ENCODE measurements at places on chromosomes 5 and 9.

DNA sequence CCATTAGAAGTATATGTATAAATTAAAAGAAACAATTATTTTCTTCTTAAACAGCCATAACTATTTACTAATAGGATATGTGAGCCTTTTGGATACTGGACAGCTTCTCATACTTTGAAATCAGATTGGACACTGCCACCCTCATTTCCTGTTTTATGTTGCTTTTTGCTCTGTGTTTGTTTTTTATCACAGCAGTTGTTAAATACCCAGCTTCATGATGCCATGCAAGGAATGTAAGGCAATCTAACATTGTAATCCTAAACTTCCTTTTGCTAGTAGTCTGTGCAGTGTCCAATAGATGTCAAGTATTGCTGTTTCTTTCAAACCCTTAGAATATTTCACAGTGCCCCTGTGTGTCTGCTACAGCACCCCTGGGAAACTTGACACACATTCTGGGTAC lies 56.2 kb downstream of the CNTLN start:
- no peak for DNase-seq

DNA sequence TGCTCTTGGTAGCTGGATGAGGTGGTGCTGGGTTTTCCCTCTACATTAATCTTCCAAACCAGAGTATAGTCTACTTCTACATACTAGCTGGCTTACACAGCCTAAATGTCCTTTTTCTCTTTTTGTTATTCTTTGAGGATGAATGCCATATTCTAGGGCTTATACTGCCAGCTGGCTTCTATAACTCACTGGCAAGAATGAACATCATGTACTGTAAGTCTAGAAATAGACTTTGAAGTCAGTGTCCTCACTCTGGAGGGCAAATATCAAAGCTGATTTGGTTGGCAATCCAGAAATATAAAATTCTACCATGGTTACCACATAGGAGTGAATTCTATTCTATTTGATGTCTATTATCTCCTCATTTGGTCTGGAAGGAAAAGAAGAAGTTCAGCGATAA lies 251.7 kb upstream of the TYRP1 start:
- no peak for DNase-seq

GRCh38 chr9:128372188-128372641 lies 1.0 kb downstream of the URM1 start:
- no peak for DNase-seq

GRCh38 chr5:40829748-40830533 lies 5.1 kb downstream of the RPL37 start:
- DNase-seq, result no peak

Data from stimulated activated CD4-positive, alpha-beta T cell treated with anti-CD3 and anti-CD28 coated beads, Interleukin-1b, Interleukin-23, amount 100 ng/mL, for 1 hour (primary cell).